ENCODE measurements at places on chromosomes 16 and 17. TPM values are rescaled to one million over a fixed set of nuclear protein-coding genes. Genes with fewer than 3 reads are reported as not detected.

GRCh38 chr16:82150549-82150948 lies 19.5 kb downstream of the MPHOSPH6 start:
- no peak for DNase-seq

DPEP3 gene
- 0.12 TPM for total RNA-seq

ABCC11 gene
- 0.07 TPM for total RNA-seq

SPATA32 gene
- 1.7 TPM for total RNA-seq

RPUSD1 gene
- total RNA-seq = 14.0 TPM

GRCh38 chr17:7854078-7854777 lies 638 bp upstream of the TMEM88 start:
- no peak for DNase-seq

- no peak for DNase-seq
Measured at GRCh38 chr16:28092721-28093384, 29.3 kb upstream of the GSG1L start.

GRCh38 chr16:89269805-89270665 lies 52.5 kb downstream of the ZNF778 start:
- DNase-seq = no peak

DNA sequence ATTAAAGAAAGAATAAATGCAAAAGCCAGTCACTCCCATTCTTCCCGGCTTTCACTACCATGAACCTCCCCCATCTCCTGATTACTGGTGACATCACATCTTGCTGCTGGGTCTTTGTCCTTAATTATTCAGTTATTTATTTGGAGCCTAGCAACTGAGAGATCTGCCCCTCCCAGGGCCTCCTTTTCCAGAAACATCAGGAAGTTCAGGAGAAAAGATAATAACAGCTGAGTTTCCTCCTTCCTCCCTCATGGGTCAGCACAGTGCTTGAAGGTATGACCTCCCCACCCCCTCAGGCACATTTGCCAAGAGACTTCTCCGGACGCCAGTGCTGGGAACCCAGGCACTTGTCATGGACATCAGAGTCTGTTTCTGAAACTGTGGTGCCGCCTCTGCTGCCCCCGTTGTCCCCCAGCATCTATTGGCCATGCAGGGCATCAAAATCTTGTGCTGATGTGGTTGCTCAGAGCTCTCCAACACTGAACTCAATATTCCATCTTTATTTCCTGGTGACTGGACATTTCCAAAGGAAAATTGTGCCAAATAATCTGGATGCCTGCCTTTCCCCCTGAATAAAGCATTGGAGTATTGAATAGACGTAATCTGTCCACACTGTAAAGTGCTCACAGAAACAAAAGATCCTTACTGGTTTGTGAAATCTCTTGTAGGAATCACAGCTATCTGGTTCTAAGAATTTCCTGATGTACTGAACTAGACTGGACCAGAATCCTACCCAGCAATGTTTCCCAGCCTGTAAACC lies 71.8 kb downstream of the ZNF18 start:
- no peak for DNase-seq

WFDC1 gene
- not detected for total RNA-seq

GRCh38 chr16:53632526-53632925 lies 71.1 kb downstream of the RPGRIP1L start:
- DNase-seq = no peak

GRCh38 chr17:17343896-17344506 lies 40.8 kb downstream of the NT5M start:
- no peak for DNase-seq

DNA sequence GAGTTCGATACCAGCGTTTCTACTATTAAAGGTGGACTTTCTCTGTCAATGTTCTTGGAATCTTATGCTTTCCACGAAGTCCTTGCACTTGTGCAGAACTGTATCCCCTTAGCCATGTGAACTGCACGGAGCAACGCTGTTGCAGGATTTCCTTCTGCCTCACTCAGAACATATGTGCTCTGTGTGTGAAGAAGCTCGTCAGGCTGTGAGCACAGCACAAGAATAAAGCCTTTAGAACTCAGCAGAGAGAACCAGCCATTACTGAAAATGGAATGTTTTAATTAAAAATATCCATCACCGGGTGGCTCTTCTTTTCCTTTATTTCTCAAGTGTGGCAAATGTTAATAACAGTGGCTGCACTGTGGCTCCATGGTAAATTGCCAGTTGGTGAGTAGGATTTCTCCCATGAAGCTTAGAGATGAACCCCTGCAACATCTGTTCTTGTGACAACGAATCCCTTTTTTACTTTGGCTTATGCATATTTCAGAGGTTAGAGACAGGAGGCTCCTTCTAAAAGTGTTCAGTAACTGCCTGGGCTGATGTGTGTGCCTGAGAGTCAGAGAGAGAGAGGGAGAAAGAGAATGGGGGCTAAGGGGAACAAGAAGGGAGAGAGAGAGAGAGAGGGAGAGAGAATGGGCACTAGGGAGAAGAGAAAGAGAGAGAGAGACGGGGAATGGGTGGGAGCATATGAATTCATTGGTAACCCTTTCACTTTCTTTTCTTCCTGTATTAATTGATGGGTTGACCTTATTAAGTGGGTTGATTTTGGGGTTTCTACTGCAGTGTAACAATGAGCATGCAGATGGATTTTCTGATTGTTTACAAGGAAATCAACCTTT lies 50.0 kb downstream of the RPTOR start:
- DNase-seq = no peak

DNA sequence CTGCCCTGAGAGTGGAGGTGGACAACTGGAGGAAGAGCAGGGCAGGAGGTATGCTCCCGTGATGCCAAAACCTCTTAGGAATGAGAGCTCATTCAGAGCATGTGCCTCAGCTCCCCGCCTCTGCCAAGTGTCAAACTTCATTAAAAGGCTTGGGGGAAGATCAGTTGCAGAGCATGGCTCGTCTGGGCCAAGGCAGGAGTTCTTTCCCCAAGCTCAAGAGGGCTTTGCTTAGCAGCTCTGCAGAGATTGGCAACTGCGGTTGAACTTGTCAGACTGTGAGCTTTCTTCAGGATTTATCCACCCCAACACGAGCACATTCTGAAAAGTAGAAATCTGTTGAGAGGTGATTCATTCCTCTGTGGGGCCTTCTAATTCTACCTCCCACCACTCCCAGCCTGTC lies 248.1 kb downstream of the HS3ST3A1 start:
- no peak for DNase-seq

DNA sequence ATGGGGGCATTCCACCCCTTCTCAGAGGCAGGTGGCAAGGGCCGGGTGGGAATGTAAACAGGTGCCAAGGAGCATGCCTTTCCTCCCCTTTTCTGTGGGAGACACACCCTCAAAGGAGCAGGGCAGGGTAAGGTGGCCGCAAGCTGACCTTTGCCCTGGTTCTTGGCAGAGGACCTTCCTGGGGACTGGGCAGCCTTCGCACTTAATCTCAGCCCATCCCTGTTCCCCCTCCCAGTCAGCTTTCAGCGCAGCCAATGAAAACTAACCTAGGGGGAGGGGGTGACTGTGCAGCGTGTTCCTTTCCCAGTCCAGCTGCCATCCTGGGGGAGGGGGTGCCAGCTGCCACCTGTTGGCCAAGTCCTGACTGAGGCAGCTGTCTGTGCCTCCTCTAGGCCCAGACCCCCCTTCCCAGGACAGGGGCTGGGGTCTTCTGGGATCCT lies 2.8 kb downstream of the TRAF4 start:
- no peak for DNase-seq

MARCHF10 gene
- not detected for total RNA-seq

RSKR gene
- 33.4 TPM for total RNA-seq

DNA sequence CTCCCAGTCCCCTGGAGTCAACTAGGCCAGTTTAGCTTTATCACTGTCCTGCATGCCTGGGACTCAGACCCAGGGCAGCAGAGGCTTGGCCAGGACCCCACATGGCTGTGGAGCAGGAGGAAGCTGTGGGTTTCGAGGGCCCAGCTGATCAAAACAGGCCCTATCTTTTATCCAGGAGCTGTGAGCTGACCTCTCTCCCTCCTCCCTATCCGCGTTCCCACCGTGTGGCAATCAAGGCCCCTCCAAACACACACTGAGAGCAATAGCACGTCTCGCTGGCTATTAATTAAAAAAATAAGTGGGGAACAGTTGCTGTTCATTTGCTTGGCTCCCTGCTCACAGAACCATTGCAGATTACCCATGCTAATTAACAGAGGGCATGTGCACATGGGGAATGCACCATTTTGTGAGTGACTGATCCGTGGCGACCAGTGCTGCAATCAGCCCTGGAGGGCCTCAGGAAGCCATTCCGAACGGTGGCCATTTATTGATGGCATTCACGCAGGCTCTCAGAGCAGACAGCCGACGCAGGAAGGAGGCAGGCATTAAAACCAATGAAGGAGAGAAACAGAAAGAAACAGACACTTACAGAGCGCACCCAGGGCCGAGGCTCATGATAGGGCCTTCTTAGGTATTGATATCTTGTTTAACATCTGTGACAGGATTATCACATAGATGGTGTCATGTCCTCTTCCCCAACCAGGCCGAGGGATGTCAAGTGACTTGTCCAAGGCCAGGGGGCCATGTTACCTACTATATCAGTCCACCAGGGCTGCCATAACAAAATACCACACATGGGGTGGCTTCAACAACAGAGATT lies 157.1 kb downstream of the KATNIP start:
- DNase-seq = no peak

TBC1D3E gene
- total RNA-seq = not detected

HCRT gene
- total RNA-seq = not detected

GRCh38 chr16:24986512-24987303 lies 28.5 kb downstream of the ARHGAP17 start:
- DNase-seq = no peak

DNA sequence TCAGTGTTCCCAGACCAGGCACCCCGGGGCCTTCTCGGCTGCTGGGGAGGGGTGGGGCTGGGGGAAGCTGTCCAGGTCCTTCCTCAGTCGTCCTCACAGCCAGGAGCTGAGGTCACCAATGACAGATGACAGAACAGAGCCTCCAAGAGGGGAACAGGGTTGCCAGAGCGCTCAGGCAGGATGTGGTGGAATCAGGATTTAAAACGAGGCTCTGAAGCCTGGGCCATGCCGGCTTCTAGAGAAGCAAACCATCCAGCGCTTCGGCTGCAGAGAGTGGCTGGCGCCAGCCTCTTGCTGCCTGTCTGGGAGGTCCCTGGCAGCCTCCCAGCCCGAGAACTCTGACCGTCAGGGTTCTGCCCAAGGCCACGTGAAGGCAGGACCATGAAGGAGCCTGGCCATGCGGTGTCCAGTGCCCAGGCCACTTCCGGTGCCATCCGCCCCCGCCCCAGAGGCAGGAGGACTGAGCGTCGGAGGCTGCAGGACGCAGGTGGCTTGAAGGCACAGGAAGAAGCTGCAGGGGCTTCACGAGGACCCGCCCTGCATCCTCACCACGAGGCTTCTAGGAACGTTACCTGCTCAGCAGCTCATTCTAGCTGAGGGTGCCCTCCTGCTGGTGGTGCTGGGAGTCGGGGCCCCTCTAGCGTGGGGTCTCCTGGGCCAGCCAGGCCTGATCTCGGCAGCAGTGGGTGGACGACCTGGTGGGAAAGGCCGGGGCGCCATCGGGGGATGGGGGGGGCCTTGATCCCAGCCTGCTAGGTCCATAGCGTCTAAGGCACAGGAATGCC lies 78.5 kb downstream of the KLHDC4 start:
- DNase-seq = no peak

CCR7 gene
- total RNA-seq = 311 TPM

CNTNAP4 gene
- total RNA-seq = not detected

PLD2 gene
- total RNA-seq = 27.5 TPM

DNA sequence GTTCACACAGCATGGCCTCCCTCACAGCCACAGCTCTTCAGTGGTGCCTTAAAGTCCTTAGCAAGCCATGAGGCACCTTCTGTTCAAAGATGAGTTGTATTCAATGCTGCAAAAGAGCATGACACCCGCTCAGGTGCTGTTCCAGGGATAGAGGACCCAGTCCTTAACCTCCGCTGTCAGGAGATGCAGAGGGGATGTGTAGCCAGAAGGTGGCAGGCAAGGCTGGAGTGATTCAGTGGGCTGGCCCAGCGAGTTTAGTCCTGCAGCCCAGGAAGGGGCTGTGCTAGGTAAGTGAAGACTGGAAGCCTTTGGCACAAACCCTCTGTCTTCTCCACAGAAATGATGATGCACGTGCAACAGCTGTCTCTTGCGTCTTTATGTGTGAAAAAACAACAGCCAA lies 25.0 kb upstream of the ADAM11 start:
- no peak for DNase-seq

HLF gene
- total RNA-seq = 44.3 TPM

MYH8 gene
- total RNA-seq = not detected

CDK12 gene
- total RNA-seq = 69.4 TPM

GRCh38 chr17:77802811-77803220 lies 155.7 kb upstream of the TNRC6C start:
- no peak for DNase-seq

GRCh38 chr17:37774504-37774903 lies 29.6 kb upstream of the HNF1B start:
- DNase-seq = peak; percentile 44

- DNase-seq = no peak
Measured at GRCh38 chr16:84508502-84508901, 4.0 kb upstream of the MEAK7 start.

BAIAP3 gene
- total RNA-seq = 1.1 TPM

MEFV gene
- total RNA-seq = 0.21 TPM

- DNase-seq = no peak
Measured at GRCh38 chr16:84093120-84093878, 23.4 kb downstream of the MBTPS1 start.

- DNase-seq = no peak
Measured at GRCh38 chr16:85370543-85370880, 242.6 kb upstream of the GSE1 start.

GPRC5C gene
- total RNA-seq = 2.3 TPM

DNA sequence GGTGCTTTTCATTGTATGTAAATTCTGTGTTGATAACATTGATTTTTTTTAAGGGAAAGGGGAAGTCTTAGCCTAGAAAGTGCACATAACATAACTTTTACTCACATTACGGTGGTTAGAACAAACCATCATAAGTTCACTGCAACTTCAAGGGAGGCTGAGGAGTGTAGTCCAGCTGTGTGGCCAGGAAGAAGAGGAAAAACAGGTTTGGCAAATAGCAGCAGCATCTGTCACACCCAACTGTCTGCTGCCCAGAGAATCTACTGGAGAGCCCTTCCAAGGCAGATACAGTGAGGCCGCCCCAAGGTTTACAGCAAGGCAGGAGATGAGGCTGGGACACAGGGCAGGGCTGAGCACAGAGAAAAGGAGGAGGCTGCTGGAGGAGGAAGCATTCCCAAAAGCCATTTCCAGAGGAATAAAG lies 60.6 kb downstream of the AIPL1 start:
- DNase-seq = no peak

DNA sequence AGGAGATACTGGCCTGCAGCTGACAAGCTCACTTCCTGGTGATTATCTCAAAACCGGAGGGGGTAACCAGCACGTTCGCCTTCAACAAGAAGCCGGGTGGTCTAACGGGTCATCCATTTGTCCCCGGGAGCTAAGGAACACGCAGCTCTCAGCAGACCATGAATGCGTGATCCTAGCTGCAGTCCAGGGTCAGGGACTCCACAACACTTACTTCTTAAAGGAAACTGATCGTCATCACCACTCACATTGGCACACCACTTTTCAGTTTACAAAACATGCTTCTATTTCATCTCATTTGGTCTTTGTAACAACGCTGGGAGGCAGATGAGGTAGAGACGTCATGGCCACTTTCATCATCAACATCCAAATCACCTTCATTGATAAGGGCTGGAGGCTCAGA lies 25.2 kb downstream of the COTL1 start:
- DNase-seq = no peak
